Fibroblast of skin of scalp (primary cell): ENCODE measurements at places on chromosomes 5 and 9.

- peak; percentile 40 for DNase-seq
Measured at GRCh38 chr5:168874713-168875380, 295.7 kb upstream of the PANK3 start.

- peak; percentile 70 for DNase-seq
Measured at GRCh38 chr9:70600506-70600905, 186.0 kb upstream of the KLF9 start.

- DNase-seq, result peak; percentile 47
Measured at GRCh38 chr5:176573564-176574296, 24.6 kb downstream of the CDHR2 start.

DNA sequence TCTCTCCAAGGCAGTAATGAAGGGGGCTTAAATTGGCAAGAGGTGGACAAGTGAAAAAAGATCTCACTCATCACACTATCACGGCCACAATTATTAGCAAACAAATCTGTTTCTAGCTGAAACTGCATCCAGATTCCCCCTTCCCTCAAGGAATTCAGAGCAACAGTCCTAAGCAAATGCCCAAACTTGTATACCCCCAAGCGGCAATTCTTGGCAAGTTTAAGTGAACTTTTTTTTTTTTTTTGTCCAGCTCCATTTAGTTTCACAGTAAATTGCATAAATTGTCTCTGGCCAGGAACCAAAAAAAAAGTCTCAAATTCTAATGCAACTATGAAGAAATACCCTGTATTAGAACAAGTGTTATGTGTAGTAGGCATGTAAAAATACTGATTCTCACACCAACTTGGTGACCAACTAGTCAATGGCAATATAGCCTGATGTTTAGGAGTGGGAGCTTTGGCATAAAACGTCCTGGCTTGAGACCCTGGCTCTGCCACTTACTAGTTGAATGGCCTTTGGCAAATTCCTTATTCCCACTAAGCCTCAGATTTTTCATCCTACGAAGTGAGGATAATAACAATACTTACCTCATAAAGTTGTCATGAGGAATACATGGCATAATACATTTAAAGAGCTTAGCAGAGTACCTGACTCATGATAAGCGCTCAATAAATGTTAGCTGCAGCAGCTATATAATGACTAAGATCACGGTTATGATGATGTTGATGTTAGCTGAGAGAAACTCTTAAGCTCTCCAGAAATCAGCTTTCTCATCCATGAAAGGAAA, 193.2 kb downstream of the ADAMTSL1 start:
- DNase-seq, result no peak
